ENCODE measurements at places on chromosomes 1 and 21.
A peak's percentile ranks its signal among the peaks of the same experiment; 100 is the strongest.

DNA sequence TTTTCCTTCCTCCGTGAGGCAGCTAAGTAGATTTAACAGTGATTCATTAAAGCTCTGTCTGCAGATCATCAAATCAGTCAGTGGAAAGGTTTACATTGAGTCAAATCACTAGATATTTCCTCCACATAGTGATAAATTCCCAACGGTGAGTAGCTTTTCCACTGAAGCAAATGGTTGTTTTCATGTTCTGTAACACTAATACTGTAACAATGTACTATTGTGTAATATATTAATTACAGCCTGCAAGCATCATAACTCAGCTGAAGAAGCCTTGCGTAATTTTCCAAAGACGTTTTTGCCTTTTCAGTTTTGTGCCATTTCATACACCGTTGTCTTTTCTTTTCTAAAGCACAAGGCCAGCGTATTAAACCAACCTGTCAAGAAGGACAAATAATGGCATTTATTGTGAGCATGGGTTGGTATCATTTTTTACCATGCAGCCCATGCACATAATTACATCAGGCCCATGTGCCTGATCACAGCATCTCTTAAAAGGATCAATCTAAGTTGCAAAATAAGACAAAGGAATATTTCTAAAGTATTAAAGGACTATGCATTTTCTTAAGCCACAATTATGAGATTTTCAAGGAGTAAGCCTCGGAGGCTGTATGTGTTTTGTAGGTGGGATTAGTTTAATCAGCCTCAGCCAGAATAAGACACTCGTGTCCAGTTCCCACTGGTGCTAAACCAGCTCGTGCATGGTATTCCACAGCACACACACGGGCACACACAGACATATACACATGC is 16.7 kb upstream of the PDE9A start:
- DNase-seq: no peak

DNA sequence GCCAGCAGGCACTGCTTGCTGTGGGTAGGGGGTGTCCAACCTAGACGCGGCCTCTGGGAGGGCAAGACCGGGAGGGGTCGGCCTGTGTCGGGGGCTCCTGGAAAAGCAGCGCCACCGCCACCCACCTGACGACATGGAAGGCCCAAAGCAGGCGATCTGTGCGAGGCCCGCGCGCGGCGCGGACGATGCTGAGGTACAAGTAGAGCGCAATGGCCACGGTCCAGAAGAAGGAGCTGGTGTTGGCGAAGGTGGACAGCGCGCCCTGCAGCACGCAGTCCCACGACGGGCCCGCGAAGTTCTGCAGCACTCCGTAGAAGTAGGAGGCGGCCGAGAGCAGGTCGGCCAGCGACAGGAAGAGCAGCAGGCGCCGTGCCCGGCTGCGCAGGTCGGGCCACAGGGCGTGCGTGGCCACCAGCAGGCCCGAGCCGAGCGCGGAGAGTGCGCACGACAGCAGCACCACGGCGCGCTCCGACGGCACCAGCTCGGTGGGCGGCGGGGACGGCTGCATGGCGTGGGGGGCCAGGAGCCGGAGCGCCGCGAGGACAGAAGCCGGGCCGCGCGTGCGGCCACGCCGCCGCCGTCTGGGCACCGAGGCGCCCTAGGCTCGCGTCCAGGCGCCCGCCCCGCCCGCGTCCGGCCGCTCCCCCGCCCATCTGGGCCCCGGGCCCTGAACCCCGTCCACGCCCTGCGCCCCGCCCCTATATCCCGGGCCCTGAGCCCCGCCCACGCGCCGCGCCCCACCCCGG is at the start of gene GPR157:
Gene GPR157, minus strand, starts transcription at position 583 of the 746 bp plus-strand sequence. Its CDS starts 75 bp downstream, at position 508.
- DNase-seq: peak; percentile 74

- DNase-seq: no peak
These were observed 36.2 kb downstream of the CLIC6 start for GRCh38 chr21:34705011-34705410.

GRCh38 chr1:47482786-47483185 is 44.9 kb downstream of the FOXD2 start:
- DNase-seq: no peak

DNA sequence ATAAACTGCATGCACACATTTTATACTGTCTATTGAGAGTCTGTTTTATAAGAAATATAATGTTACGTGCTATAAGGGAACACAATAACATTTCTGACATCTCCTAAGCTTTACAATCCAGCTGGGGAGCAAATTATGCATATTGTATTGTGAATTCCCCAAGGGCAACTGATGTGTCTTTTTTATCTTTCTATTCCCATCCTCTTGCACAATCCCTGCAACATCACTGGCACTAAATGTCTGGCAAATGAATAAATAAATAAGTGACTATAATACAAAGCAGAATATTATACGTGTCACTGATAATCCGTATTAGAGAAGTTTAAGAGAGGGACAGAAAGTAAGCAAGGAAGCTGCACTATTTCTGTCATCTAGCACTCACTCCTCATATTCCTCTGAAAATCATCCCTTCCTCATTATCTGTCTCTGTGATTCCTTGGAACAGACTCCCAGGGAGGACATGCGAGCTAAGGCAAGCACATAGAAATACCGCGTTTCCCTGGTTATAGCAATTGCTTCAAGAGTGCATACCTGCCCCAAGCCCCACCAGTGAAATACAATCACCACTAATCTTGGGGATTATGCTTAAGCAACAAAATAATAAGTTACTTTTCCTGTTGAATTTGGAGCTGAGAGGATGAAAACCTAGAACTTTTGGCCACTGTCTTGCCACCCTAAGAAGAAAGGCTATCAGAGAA is 205.4 kb downstream of the SMYD3 start:
- no peak for DNase-seq
